ENCODE measurements at places on chromosomes 12 and 14.

GRCh38 chr14:30180219-30180618 is 252.6 kb upstream of the PRKD1 start:
- DNase-seq, result no peak

GRCh38 chr12:117105902-117106301 is 6.7 kb upstream of the TESC start:
- DNase-seq, result no peak

DNA sequence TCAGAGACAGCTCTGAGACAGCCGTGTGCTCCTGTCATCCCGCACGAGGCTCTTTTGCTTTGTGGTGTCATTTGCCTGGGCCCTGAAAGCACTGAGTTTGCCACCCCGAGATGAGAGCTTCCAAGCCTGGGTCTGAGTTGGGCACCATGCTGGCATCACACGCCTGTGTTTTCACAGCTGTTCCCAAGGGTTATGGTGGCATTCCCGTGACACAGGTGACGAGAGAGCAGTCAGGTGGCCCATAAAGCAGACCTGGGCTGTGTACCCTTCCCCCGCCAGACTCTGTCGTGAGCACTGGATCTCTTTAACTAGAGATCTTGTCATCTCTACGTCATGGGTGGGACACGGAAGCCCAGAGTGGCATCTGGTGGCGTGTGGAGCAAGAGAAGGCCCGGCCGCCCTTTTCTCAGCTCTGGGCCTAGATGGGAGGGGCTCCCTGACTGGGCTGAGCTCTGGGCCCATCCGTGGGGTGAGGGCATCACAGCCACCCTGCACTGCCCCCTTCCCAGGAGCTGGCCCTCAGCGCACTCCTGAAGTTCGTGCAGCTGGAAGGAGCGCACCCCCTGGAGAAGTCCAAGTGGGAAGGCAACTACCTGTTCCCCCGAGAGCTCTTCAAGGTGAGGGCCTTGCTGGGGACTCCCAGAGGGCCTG is 2.6 kb downstream of the NOC4L start:
- DNase-seq, result no peak

DNA sequence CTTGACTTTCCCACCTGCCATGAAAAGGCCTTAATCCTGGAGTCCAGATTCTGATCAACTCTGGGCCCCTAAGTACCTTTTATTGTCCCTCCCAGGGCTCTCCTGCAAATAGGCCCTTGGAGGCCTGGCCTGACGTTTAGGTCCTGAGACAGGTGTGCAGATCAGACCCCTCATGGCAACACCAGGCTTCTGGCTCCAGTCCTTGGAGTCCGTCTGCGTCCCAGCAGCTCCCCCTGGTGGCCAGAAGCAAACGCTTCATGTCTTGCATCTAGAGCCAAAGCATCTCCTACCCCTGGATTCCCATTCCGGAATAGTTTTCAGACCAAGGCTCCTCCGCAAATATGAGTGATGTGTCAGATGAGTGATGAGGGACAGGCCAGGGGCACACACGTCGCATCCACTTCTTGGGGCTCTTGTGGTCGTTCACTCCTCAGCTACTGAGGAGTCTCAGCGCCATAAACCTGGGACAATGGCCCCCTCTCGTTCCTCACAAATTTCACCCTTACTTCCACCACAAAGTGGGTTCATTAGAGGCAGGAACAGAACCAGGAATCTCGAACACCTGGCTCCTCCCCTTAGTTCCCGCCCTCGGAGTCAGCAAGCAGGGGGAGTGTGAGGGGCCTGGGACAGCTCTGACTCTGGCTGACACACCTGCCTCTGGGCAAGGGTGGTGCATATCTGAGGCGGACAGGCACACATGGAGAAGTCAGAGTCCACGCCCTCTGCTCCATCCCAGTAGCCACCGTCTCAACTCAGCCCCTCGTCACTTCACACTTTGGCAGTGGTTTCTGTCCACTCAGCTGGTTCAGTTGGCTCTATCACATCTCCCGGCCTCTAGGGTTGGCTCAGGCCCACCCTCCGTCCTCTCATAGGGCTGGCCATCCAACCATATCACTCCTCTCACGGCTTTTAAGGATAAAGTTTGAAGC is 77.9 kb upstream of the PWP1 start:
- peak; percentile 74 for DNase-seq

- DNase-seq, result no peak
Observed at GRCh38 chr12:48419116-48419935, 53.0 kb upstream of the ANP32D start.

DNA sequence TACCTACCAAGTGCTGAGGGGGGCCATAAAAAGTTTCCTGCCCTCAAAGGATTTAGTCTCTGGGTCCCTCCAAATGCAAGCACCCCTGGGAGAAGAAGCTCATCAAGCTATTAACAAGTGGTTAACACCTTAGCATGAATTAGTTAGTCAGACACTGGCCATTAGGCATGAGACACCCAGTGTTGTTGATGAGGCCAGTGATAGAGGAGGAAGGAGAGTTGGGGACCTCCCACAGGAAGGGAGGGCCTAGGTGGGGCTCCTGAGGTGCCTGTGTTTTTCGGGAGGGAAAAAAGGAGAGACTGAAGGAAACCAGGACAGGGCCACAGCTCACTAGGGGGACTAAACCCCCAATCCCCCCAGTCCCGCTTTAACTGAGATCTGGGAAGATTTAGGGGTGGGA is 4.5 kb upstream of the KRT71 start:
- DNase-seq, result no peak

- no peak for DNase-seq
Observed at GRCh38 chr12:108495823-108496579, 19.1 kb upstream of the FICD start.

- DNase-seq, result no peak
Observed at GRCh38 chr14:25122211-25122610, 72.3 kb upstream of the STXBP6 start.

- no peak for DNase-seq
Observed at GRCh38 chr14:45728434-45729225, 475.6 kb upstream of the MIS18BP1 start.
